ENCODE measurements at places on chromosomes 13 and 19.

DNA sequence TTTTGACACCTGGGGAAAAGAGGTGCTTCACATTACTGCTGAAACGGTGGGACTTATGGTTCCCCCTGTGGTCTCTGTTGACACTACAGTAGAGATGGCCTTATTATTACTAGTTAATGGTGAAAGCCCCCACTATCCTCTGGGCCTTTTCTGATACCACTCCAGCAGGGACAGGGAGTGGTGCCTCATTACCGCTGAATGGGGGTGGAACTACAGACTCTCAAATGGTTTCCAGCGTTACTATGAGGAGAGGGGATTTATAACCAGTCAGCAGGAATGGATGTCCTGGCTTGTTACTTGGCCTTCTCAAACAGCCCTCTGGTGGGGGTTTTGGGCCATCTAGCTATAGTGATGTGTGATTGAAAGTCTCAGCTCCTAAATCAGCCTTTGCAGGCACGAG, 96.7 kb upstream of the DIAPH3 start:
- no peak for DNase-seq

GRCh38 chr19:15516363-15516762, 8.0 kb downstream of the CYP4F22 start:
- no peak for DNase-seq

- no peak for DNase-seq
These were observed 12.7 kb downstream of the ZNF574 start for GRCh38 chr19:42088471-42089190.

DNA sequence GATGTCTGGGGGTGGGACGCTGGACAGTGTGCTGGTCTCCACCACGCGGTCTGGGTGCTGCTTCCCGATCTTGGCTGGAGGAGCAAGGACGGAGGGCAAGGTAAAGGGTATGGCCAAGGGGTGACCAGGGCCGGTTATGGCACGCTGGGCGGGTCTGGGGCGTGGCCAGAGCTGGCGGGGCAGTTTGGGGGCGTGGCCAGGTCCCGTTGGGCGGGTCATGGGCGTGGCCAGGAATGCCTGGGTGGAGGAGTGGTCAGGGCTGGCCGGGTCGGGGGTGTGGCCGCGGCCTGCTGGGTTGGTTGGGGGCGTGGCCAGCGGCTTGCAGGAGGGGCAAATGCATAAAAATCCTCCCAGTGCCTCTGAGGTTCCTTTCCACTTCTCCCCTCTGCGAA, 19.2 kb downstream of the GPX4 start:
- no peak for DNase-seq

- no peak for DNase-seq
These were observed 14.5 kb upstream of the MAP2K2 start for GRCh38 chr19:4138445-4138844.

GRCh38 chr19:45078390-45079062, 534 bp upstream of the GEMIN7 start:
- no peak for DNase-seq

DNA sequence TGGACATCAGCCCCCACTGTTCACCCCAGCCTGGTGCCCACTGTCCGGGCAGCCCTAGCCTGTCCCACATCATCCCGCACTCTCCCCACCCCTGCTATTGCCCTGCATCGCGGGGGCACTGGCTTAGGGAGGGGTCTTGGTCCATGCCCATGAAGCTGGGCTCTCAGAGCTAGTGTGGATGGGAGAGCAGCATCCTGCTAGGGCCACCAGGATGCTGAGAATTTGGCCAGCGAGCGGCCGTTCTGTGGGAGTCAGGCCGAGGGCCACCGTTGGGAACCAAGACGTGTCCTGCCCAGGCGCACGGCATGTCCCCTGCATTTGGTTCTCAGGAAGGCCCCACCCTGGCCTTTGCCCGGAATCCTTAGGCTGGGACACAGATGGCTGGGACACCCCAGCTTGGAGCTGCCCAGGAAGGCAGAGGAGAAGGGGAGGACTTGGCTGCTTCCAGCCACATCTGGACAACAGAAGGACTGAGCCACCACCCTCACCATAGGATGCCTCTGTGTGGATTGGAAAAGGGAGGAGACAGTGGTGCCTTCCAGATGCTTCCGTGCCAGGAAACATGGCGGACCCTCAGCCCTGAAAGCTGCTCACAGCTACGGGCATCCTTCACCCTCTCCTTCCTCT, 14.6 kb downstream of the ADGRE5 start:
- no peak for DNase-seq

GRCh38 chr19:21694171-21694906, 73.0 kb downstream of the ZNF100 start:
- DNase-seq = no peak

- no peak for DNase-seq
These were observed 56.4 kb downstream of the SIPA1L3 start for GRCh38 chr19:37963190-37963936.

GRCh38 chr13:102597029-102597961, 509 bp downstream of the TPP2 start:
- peak; percentile 17 for DNase-seq

DNA sequence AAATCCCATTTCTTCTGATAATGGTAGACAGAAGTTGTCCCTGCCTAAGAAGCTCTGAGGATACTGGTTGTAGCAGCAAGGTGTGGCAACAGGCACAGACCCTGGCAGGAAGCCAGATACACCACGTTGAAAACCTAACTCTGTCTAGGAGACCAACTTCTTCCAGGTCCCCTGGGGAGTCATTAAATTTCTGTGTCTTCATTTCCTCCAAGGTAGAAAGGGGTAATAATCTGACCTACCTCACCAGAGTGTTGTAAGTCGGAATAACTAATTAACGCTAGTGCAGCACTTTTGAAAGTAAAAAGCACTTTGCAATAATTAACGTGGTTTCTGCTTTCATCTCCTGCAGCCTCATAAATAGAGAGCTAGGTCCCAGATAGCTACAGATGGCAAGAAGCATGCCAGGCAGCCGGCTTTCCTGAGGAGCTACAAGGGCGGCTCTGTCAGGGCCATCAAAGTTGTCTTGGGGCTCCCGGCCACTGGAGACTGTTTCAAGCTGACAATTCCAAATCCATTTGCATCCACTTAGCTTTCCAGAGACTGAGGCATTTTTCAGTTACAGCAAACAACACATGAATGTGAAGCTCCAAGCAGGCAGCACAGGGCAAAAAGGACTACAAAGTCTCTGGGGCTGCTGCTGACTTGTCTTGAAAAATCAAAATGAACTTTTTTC, 176.2 kb downstream of the FOXO1 start:
- peak; percentile 65 for DNase-seq

DNA sequence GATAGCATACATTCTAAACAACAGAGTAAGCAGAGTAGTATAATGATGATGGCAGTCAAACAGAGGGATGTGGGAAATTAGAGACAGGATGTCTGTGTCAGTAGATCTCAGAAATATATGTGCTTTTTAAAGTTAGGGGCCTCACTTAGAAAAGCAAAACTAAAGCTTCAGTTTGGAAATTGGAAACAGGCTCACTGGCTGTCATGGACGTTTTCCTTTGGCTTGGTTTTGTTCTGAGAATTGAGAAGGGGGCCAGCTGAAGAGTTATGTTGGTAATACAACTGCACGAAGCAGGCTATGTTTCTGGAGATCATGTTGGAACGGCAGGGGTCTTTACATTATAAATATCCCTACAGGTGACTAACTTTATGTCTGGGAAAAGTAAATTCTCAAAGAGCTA, 261.3 kb downstream of the LMO7 start:
- DNase-seq = no peak

DNA sequence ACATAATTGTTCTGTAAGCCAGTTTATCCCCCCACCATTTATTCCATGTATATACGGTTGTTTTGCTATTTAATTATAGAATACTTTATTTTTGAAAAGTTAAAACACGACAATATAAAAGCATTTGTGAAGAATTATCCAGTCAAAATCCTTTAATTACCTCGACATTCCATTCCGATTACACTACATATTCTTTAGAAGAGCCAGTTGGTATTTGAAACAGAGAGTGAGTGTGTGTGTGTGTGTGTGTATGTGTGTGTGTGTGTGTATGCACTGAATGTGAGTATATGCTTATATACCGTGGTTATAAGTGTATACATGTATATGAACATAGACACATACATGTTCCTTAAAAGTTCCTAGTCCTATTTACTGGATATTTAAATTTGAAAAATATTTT, 87.8 kb upstream of the KLF5 start:
- no peak for DNase-seq

- DNase-seq = no peak
These were observed 22.7 kb upstream of the POP4 start for GRCh38 chr19:29583196-29583999.

- DNase-seq = no peak
These were observed 13.3 kb downstream of the EFNB2 start for GRCh38 chr13:106522112-106522705.

DNA sequence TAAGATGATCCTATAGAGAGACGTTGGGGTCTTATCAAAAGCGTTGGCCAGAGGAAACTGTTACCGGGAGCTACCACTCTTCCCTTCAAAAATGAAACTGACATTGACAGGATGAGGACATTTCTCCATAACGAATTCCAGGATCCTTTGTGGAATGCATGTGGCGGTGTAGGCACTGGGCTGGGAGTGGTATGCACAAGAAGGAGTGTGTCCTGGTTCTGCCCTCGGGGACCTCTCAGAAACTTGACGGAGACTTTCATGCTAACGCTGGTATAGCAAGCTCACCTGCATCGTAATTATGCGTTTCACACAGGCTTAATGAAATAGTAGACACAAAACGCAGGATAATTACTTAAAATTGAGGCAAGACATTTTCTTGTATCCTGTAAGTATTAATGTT, 441.1 kb downstream of the FGF9 start:
- no peak for DNase-seq

- no peak for DNase-seq
These were observed 108.6 kb downstream of the COL4A2 start for GRCh38 chr13:110415669-110416068.

GRCh38 chr19:3049089-3049488, 13.2 kb downstream of the TLE5 start:
- no peak for DNase-seq

DNA sequence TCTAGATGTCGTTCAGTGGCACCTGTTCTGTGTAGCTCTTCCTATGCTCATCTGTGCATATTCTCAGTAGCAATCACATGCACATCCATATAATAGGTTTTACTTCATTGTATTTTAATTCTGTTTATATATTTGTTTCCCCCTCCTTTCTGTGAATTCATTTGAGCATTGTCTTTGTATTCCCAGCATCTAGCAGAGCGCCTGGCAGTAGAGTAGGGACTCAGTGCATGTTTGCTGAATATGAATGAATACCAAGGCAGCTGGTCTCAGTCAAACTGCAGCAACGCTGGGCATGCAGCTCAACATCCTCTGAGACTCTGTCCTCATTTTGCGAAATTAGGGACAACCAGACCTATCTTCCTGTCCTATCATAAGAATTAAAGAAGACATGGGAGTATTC, 330.1 kb downstream of the SPRY2 start:
- no peak for DNase-seq

- DNase-seq = no peak
These were observed at the start of gene AXL for GRCh38 chr19:41218615-41219507. AXL (plus strand) TSS chr19:41219223; CDS start chr19:41219393, 170 bp downstream.

DNA sequence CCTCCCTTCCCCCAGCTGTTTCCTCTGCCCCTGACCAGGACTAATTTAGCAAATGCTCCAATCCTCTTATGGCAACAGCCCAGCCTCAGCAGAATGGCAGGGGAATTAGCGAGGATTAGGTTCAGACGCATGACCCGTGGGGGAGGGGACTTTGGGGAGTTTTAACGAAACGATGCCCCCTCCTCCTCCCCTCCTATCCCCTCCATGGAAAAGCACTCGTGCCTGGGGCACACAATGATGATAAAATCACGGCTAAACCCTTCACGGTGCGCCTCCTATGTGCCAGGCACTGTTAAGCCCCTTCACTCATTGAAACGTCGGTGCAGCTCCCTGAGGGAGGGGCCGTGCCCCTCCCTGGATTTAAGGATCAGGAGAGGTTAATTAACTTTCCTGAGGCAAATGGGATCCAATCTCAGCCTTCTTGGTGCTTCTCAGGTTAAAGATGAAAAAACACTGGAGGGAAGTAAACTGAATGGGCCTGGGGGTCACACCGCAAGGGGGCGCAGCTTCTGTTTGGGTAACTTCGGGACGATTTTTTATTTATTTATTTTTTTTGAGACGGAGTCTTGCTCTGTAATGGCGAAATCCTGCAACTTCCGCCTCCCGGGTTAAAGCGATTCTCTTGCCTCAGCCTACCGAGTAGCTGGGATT, 10.1 kb upstream of the TPRX2 start:
- peak; percentile 3 for DNase-seq

GRCh38 chr19:17125062-17125727, 49.6 kb downstream of the MYO9B start:
- peak; percentile 65 for DNase-seq

- no peak for DNase-seq
These were observed 1750.7 kb upstream of the PCDH20 start for GRCh38 chr13:63166345-63166744.

DNA sequence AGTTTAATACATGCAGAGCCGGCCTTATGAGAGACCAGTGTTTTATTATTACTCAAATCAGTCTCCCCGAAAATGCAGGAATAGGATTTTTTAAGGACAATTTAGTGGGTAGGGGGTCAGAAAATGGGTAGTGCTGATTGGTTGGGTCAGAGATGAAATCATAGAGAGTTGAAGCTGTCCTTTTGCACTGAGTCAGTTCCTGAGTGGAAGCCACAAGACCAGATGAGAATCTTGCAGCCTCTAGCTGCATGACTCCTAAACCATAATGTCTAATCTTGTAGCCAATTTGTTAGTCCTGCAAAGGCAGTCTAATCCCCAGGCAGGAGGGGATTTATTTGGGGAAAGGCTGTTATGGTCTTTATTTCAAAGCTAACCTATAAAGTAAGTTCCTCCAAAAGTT, 1163.9 kb downstream of the DIAPH3 start:
- no peak for DNase-seq

GRCh38 chr19:27758626-27759505, 1454.1 kb downstream of the UQCRFS1 start:
- DNase-seq = no peak

- DNase-seq = no peak
These were observed 335.7 kb downstream of the RFC3 start for GRCh38 chr13:34153428-34154180.

DNA sequence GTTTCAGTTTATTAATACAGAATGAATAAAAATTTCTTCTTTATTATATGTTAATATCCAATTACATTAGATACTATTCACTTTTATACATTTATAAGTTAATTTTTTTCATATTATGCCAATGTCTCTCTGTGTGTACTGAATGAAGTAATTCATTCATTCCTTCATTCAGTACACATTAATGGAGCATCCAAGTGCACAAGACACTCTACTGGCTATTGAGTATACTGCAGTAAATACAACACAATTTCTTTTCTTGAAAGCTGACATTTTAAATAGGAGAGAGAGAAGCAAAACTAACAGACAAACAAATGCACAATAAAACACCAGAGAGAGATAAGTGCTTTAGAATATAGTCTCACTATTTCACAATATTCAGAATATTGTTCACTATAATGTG, 1038.3 kb upstream of the SPRY2 start:
- DNase-seq = no peak

DNA sequence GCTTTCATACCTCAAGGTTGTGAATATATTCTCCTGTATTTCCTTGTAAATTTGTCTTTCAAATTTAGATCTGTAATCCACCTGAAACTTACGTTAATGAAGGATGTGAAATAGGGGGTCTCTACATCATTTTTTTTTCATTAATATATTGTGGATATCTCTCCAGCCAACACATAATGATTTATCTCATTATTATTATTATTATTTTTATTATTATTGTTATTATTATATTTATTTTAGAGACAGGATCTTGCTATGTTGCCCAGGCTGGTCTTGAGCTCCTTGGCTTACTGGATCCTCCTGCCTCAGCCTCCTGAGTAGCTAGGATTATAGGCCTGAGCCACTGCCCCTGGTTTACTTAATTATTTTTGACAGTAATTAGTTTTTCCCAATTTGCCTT, 4.3 kb upstream of the LIPE start:
- no peak for DNase-seq

Data from CD4-positive, alpha-beta T cell treated with Interleukin-2 at 100 ng/mL for 4 hours (primary cell).